Amygdala (tissue), 56 donors: ENCODE measurements at places on chromosomes 4 and X.

DNA sequence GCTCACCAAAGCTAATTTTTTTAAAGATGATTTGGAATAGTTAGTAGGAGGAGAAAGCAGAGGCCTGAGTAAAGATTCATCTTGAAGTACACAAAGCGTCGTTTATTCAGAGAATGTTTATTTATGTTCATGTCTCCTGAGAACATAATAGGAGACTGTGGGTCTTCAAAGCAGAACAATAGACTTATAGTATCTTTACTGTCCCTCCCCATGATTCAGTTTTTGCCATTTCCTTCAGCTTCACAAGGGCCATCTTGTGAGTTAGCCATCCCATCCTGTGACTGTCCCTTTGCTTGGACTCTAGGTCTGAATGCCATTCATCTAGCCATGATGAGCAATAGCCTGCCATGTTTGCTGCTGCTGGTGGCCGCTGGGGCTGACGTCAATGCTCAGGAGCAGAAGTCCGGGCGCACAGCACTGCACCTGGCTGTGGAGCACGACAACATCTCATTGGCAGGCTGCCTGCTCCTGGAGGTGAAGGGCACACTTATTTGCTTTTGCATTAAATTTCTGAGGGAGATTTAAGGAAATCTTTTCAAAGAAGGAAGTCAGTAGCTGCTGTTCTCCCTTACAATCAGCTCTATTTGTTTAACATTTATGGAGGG is 105.8 kb downstream of the NFKB1 start:
- no peak for DNase-seq

DNA sequence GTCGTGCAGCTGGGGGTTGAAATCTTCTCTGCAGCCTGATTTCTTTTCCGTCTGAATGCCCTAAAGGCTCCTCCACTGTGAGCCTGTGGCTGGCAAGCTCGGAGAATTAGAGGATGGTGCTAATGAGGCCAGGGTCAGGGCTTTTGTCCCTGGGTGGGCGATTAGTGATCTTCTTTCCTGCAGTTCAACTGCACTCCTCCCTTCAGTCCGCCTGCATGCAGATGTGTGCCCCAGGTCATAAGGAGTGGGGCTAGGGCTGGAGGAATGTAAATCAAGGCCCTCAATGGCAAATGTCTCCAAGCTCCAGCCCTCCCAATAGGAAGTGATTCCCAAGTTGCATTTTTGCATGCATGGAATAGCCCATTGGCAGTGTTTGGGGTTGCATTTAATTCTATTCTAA is 405.0 kb downstream of the AFF2 start:
- DNase-seq: no peak

GRCh38 chrX:38999967-39000745 is 198.9 kb downstream of the MID1IP1 start:
- no peak for DNase-seq

- DNase-seq: no peak
Observed at GRCh38 chr4:76200771-76201231, 12.8 kb downstream of the SCARB2 start.

GRCh38 chr4:176837169-176837895 is 44.6 kb upstream of the VEGFC start:
- no peak for DNase-seq

- DNase-seq: no peak
Observed at GRCh38 chrX:139202742-139203420, 327.7 kb upstream of the F9 start.

- no peak for DNase-seq
Observed at GRCh38 chr4:173009129-173009823, 159.3 kb upstream of the GALNT7 start.

DNA sequence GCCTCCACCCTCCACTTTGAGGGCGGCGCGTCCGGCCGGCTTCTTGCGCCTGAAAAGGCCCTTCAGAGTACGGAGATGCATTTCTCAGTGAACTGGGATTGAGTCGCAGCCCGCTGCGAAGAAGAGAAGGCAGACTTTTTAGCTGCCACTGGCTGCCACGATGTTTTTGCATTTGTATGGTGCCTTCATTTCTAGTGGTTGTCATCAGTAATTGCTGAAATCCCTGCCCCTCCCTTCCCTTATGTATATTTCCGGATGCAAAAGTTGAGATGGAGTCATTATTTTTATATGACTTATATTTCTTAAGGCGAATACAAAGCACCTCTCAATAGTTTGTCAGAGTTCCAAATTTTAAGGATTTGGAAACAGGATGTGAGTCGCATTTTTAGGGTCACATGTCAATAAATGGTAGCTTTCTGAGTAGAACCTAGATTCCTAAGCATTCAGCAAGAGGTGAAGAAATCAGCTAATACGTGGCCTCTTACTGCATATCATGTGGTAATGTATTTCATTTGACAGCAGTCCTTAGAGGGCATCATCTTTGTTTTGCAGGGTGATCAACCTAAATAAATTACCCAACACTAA is 658 bp downstream of the ATP6AP2 start:
- no peak for DNase-seq

GRCh38 chr4:8321771-8322170 is 52.2 kb downstream of the HTRA3 start:
- no peak for DNase-seq

GRCh38 chrX:122445466-122445865 is 738.6 kb upstream of the GRIA3 start:
- no peak for DNase-seq

DNA sequence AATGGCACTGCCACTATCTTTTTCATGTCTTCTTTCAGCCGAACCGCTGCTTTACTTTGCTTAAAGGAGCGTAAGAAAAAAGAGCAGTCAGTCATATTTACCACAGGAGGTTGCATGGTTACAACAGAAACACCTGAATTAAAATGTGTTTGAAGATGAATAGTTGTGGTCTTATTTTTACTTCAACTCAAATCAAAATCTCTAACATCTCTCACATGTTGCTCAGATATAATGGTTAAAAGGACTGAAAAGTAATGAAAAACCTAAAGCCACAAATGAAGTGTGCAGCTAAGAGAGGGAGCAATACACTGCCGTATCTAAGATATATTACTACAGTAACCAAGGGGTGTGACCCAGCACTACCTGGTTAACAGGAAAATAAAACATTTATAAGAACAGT is 27.4 kb downstream of the FAM13A start:
- no peak for DNase-seq

DNA sequence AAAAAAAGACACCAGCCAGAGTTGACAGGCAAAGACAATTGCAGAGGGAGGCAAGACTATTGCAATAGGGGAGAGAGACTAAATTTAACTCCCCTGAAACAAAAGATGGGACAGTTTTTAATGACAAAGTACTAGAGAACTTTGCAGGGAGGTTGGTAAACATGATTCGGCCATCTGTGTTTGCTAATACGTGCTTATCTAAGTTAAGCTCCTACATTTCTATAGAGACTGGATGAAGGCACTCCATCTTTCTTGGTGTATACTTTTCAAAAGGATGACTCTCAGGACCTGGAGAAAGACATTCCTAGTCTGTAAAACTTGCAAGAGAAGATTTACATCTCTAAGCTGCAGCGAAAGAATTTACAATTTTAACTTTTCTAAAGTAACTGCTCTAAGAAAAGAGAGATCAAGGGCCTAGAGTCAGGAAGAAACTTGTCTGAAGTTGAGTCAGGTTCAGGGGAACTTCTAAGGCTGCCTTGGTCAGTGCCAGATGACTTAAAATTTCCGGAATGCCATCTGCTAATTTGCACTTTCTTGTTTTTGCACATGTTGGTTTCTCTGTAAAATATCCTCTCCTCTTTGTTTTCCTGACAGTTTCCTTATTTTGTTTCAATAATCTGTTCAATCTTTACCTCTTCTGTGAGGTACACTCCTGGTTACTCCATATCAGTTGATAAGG is 10.6 kb downstream of the ADAM29 start:
- DNase-seq: no peak

- DNase-seq: no peak
Observed at GRCh38 chrX:80876877-80877276, 67.2 kb upstream of the BRWD3 start.

GRCh38 chrX:31307952-31308351 is 236.1 kb upstream of the FTHL17 start:
- DNase-seq: no peak

GRCh38 chrX:65196758-65197360 is 220.6 kb upstream of the ZC4H2 start:
- peak; percentile 1 for DNase-seq

DNA sequence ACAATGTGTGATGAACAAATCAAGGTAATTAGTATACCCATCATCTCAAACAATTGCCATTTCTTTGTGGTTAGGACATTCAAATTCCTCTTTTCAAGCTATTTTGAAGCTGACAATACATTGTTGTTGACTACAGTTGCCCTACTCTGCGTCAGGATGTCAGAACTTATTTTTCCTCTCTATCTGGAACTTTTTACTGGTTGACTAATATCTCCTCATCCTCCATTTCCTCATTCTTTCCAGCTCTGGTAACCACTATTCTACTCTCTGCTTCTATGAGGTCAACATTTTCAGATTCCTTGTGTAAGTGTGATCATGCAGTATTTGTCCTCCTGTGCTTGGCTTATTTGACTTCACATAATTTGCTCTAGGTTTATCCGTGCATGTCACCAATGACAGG is 240.5 kb upstream of the HS3ST1 start:
- no peak for DNase-seq

- no peak for DNase-seq
Observed at GRCh38 chrX:124242131-124242530, 90.3 kb upstream of the TEX13D start.

- DNase-seq: no peak
Observed at GRCh38 chrX:22090181-22090580, 58.1 kb downstream of the PHEX start.

- DNase-seq: no peak
Observed at GRCh38 chr4:48336146-48336870, 5.0 kb upstream of the SLAIN2 start.

GRCh38 chr4:88441696-88442095 is 15.2 kb upstream of the HERC5 start:
- no peak for DNase-seq

DNA sequence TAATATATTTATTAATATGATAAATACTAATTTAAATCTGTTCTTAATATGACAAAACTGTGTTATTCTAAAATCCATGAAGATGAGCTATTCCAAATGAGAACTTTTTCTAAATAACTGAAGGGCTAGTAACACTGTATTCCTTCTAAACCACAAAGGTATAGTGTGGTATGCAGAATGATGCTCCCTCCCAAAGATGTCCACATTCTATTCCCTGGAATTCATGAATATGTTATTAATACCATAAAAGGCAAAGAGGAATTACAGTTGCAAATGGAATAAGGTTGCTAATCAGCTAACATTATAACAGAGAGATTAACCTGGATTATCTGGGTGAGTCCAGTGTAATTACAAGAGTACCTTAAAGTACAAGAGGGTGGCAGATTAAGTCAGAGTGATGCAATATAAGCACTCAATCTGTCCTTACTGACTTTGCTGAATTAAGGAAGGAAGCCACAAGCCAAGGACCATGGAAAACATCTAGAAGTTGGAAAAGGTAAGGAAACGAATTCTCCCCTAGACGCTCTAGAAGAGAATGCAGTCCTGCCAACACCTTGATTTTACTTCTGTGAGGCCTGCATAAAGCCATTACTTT is 20.7 kb upstream of the MAB21L2 start:
- no peak for DNase-seq

DNA sequence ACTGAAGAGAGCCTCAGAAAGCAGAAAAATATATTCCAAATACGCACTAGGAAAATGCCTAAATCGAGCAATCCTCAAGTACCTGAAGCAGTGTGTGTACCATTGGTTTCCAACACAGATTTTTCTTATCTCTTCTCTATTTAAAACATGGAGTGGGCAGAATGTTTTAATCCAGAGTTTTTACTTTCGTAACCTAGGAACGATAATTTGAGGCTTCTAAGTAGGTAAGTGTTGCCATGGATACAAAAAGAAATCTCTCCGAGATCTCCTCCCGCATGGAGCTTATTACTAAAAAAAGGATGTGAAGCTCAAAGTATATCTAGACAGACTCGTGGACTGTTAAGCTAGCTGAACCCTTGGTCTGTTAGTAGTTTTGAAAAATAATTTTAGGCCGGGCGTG is 23.0 kb upstream of the OTUD4 start:
- DNase-seq: no peak

DNA sequence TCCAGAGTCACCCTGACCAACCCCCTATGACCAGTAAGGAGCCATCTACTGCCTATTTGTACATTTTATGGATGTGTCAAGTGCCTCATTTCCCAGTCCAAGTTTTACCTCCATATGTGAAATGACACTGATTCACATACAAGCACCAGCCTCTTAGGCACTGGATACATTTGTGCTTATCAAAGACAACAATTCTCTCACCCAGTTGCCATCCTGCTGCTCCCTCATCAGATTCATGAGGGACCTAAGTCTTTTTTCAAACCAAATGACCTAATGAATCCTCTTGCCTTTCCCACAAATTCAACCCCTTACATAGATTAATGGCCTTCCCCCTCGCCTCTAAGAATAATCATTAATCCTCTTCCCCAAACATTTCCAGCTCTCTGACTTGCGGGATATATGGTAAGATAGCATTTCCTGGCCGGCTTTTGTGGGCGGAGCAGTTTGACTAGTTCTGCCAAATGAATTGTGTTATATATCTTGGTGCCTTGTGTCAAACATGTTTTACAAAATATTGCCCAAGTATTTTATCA is 233.9 kb downstream of the ARAP2 start:
- no peak for DNase-seq

GRCh38 chr4:11503166-11503565 is 74.5 kb upstream of the HS3ST1 start:
- no peak for DNase-seq

GRCh38 chrX:6729626-6730025 is 194.7 kb upstream of the VCX3A start:
- no peak for DNase-seq

GRCh38 chr4:3291411-3291968 is 1.3 kb upstream of the RGS12 start:
- no peak for DNase-seq

DNA sequence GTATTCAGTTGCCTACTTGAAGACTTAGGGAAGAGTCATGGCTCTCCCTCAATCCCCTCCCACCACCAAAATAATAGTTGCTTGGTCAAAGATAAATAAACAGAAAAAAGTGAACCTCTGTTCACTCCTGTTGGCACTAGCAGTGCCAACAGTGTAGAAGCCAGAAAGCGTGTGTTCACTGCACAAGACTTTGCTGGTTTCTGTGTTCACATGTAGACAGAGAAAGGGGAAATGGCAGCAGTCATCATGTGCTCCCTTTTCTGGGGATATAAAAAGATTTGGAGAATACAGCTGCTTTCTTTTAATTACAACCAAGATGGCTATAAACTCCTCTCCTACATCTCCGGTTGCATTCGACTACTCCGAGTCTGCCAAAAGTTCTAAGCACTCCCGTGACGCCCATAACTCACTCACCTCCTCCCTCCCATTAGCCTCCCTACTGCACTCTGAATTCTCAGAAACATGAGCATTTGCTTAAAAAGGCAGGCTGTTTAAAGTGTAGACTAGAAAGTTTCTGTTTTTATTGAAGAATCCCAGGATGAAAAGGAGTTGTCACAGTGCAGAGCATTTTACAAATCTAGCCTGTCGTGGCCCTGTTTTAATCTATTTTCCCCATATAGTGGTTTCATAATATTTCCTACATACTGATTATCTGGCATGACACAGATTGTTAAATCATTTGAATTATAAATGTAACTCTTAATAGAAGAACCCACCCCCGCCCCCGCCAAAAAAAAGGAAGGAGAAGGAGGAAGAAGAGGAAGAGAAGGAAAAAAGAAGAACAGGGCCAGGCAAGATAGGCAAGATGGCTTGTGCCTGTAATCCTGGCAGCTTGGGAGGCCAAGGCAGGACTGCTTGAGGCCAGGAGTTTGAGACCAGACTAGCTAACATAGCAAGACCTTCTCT is 16.7 kb downstream of the LGI2 start:
- DNase-seq: no peak

- DNase-seq: no peak
Observed at GRCh38 chr4:2168469-2169319, 73.2 kb downstream of the HAUS3 start.
